ENCODE measurements at places on chromosomes 2 and 18. TPM values are rescaled to one million over a fixed set of nuclear protein-coding genes. Genes with fewer than 3 reads are reported as not detected.

DNA sequence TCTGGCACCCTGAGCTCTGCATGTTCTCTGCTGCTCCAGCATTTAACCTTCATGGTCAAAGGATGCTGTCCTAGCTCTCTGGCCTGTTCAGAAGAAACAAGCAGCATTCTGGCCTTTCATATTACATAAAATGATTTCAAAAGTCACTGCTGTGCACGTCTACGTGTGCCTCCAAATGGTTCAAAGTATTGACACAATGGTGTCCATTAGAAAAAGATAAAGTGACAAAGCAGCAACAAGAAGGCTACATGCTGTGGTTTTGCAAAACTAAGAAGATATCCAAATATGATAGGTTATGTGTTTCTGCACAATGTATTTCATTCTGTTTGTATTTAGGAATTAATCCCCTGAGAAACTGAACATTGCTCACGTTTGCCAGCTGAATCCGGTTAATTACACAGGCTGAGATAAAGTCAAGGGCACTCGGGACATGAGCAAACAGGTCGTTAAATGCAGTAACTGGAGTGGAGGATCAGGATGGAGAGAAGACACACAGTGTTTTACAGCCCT lies 258.5 kb downstream of the DOK6 start:
- DNase-seq, result peak; percentile 16

DNA sequence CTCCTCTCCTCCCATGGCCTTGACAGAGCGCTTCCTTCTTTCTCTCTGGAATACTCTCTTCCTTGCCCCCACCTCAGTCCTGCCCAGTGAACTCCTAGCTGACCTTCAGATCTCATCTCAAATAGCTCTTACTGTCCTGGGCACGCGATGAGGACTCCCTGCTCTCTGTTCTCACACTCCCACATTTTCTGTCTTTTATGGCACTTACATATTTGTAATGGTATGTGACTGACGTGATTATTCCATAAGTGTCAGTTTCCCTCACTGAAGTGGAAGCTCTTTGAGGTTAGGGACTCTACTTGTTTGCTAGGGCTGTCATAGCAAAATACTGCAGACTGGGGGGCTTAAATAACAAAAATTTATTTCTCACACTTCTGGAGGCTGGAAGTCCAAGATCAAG lies 1.7 kb upstream of the DYSF start:
- no peak for DNase-seq

DNA sequence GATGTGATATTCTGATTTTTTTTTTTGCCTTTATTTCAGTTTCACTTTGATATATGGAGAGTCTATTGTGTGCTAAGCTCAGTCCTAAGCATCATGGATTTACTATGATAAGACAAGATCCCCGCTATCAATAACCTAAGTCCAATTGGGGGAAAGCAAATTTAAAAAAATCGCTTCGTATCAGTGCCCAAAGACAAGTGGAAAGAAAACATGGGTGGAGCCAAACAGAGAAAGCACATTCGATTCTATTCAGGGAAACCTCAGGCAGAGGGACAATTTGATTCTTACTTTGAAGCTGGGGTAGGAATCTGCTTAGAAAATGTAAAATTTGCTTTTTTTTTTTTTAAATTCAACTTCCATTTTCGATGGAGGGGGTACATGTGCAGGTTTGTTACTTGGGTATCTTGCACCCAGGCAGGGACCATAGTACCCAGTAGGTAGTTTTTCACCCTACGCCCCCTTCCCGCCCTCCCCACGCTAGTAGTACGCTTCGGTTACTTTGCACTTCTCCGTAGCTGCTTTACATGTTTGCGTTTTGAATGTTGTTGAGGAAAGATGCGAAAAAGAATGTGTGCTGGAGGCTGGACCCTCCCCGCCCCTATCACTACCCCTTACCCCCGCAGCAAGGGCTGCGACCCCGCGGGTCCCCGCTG lies 12.4 kb downstream of the KIF5C start:
- no peak for DNase-seq

- DNase-seq, result no peak
These were observed 75.4 kb downstream of the TNP1 start for GRCh38 chr2:216784456-216784855.

LRRTM1 gene
- 29.5 TPM for polyA plus RNA-seq

- no peak for DNase-seq
These were observed 13.5 kb upstream of the GLI2 start for GRCh38 chr2:120722246-120722567.

DNA sequence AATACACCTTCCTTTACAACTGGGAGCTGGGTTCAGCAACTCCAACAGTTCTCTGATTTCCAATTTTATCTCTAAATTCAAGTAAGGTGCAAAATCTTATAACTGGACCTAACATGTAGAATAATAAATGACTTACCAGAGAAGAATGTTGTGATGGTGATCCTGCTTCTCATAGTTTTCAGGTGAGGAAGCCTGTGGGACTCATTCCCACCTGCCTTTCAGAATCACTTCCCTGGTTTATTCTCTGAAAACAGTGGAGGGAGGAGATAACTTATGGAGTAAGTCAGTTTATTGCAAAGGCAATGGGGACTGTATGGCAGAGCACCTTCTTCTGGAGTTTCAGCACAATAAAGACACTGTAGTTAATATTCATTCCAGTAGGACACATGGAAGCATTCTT lies 1188.2 kb upstream of the FAM98A start:
- DNase-seq, result no peak

DNA sequence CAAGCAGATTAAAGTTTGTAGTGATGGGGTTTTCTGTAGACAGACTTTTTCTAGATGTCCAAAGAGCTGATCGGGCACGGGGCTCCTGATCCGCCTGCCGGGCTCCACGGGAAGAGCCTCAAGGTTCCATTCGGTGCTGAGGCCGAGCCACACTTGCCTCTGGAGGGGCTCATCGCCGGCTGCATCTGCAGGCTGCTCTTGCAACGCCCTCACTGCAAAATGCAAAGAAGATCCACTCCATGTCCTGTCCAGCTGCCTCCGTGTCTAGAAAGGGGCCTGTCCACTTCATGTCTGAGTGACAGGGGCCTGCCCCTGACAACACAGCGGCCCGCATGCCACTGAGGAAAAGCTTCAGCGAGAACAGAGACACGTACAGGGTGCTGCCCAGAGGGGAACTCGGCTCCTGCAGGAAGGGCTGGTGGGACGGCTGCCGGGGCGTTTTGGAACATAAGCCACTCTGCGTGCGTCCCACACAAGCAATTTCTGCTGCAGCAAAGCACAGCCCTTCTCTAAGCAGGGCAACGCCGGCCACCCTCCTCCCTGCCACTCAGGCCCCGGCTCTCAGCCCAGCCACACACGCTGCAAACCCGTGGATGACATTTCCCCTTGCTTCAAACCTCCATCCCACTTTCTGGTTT lies 53.6 kb upstream of the CTDP1 start:
- no peak for DNase-seq

GRCh38 chr2:31729442-31730092 lies 148.8 kb upstream of the SRD5A2 start:
- no peak for DNase-seq

GRCh38 chr18:48371854-48372602 lies 37.2 kb downstream of the ZBTB7C start:
- no peak for DNase-seq

GRCh38 chr18:59988098-59988706 lies 88.4 kb downstream of the PMAIP1 start:
- peak; percentile 50 for DNase-seq

FNDC4 gene
- 6.6 TPM for polyA plus RNA-seq

LINC00305 gene
- 4.5 TPM for polyA plus RNA-seq

- DNase-seq, result no peak
These were observed 28.1 kb upstream of the THOC1 start for GRCh38 chr18:295756-296490.

Data from renal pelvis (tissue), 12 donors.